ENCODE measurements at places on chromosomes 7 and 10. TPM values are rescaled to one million over a fixed set of nuclear protein-coding genes. Genes with fewer than 3 reads are reported as not detected.

The COL17A1 gene
- total RNA-seq: 0.90 TPM

DNA sequence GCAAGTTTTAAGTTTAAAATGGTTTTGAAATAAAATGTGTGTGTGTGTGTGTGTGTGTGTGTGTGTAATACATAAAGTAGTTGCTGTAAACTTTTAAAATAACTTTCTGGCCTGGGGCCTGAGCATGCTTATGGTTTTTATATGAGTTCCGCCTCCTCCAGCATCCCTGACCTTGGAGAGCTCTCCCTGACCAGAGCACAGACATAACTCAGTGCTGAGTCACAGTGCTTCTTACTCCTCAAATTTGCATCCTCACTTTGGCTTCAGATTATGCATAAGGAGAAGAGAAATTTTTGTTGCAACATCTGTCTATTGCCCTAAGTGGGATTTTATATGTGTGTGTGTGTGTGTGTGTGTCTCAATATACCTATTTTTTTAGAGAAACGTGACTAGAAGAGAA lies 200.8 kb downstream of the ELMO1 start:
- peak; percentile 24 for DNase-seq

The SKIDA1 gene
- 3.8 TPM for total RNA-seq

DNA sequence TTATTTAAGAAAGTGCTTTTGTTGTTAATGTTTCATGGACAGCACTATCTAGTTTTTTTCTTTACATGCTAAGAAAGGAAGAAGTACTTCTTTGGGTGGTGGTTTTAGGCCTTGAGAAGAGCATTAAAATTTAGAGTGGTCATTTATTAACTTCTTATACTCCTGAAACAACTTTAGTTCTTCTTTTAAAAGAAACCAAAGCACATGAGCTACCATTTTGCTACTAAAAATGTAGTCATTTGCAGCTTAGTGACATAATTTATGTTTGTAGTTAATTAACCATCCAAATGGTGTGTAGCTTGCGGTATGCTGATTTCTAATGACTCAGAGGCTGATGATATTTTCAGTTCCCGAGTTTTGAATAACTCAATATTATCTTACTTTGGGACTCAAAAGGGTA lies 207.5 kb downstream of the BBS9 start:
- DNase-seq: no peak

DNA sequence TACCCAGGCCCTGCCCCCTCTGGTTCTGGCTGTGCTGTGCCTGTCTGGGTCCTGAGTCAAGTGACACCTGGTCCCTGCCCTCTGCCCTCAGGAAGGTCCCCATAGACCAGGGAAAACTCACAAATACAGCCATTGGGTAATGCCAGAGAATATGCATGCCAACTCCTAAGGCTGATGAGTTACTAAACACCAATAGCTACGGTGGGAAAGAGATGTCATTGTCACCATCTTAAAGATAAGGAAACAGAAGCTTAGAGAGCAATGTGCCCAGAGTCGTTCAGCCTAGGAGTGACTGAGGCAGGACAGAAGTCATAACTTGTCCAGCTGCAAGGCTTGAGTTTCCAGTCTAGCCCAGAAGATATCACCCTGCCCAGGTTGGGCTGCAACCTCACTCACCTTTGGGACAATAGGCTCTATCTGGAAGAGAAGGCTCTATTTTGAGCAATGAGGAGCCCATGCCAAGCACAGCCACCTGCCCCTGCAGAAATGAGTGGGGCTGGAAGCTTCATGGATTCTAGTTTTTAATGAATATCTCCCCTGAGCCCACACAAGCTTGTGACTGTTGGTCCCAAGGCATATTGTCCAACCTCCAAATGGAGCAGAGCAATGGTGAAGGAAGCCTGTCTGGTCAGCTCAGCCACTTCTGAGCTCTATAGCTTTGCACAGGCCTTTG lies 42.6 kb downstream of the ZNF273 start:
- no peak for DNase-seq

DNA sequence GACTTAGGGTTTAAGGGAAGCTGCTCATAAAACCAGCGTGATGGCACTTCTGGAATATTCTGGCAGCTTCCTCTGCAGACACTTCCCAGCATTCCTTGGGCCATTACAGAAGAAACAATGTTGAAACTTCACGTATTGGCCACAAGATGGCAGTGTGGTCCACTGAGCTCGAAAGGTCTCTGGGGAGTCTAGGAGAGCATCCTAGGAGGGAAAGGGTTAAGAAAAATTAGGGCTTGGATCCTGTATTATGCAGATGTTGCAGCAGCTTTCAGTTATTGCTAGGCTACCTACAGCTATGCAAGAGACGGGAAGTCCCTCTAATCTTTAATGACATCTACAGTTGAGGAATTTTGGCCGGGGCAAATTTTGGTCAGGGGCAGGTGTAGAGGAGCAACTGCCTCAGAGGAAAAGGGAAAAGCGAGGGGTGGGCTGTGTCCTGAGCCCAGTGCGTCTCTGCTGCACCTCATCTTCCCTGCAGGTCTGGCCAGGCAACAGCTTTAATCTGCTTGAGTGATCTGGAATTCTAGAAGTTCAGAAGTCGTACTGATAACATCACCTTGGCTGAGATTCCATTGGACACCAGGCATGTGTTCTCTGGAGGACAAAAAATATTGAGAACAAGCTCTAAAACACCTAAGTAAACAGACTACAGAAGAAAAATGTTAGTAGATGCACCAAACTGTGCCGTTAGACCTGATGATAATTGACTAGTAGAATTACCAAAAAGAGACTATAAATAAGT lies 220.8 kb upstream of the PRSS58 start:
- DNase-seq: peak; percentile 58

The SLC29A3 gene
- total RNA-seq: 2.7 TPM

GRCh38 chr10:132407243-132407746 lies 10.3 kb downstream of the PWWP2B start:
- no peak for DNase-seq

The YAE1 gene
- total RNA-seq: 18.3 TPM

- no peak for DNase-seq
Observed at GRCh38 chr7:108717781-108718180, 148.1 kb downstream of the DNAJB9 start.

DNA sequence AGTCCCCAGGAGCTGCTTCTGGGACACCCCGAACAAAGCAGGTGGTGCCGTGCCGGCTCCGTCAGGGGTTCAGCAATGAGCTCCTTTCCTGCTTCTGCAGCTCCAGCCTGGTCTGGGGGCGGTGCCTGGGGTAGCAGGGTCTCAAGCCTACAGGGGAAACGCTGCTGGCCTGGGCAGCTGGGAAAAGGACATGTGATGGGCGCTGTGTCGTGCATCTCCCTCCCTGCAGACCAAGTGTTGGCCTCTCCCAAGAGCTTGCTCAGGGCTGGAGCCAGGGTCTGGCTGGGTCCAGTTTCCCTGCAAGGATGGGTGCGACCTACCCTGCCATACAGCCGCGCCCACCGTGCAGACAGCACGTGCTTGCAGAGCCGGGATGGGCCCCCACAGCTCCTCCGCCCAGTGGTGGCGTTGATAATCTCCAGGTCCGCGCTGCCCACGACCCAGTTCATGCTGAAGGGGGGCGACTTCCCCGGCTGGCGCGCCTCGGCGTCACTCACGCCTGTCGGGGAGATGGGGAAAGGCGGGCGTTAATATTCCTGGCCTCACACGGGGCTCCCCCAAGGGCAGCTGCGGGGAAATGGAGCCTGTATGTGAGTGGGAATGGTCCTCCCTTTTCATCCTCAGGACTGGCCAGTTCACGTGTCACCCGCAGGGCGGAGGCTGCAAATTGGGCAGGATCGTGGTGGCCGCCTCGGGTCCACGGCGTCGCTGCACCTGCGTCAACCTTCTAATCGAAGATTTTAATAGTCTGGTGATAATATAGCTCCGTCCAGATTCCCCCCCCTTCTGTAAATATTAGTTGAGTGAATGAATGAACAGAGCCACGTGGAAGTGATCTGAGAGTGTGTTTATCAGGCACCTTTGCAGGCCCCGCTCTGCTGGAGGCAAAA lies 128.6 kb downstream of the WDR37 start:
- DNase-seq: no peak

GRCh38 chr7:4681218-4681851 lies 760 bp upstream of the FOXK1 start:
- DNase-seq: no peak

DNA sequence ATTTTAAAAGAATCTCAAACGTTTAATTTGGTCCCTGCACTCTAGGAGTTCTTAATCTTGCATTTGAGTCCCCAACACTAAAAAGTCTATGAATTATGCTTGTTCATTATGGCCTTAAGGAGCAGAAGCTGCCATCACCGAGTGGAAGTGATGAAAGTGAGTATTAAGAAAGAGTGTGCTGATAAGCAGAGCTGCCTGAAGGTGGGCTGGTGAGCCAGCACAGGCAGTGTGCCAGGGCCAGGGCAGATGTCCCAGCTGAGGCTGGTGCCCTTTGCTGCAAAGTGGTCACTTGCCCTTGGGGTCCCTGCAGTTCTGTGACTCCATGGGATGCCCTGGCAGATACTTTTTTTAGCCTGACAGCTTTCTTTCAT lies 72.9 kb upstream of the LOXL4 start:
- DNase-seq: no peak

The NRP1 gene
- 65.0 TPM for total RNA-seq

DNA sequence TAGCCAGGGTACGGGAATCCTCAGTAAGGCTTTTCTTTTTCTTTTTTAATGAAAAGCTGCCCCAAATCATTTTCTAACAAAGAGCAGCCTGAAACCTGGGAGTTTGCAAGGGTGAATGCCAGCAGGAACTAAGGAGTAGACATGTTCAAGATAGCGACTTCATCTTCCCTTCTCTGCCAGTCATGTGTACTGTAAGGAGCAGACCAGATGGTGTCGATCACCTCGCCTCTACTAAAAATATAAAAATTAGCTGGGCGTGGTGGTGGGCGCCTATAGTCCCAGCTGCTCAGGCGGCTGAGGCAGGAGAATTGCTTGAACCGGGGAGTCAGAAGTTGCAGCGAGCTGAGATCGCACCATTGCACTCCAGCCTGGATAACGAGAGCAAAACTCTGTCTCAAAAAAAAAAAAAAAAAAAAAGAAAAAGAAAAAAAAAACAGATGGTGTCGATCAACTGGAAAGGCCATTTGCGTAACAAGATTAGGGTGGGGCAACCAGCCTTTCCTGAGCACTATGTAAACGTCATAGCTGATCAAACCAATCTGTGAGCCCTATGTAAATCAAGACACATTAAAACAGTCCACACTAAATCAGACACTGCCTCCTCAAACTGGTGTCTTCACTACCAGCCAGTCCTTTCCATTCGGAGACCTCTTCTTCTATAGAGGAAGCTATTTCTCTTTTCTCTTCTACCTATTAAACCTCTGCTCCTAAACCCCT lies 33.8 kb downstream of the NOLC1 start:
- no peak for DNase-seq

- DNase-seq: no peak
Observed at GRCh38 chr7:44980393-44981034, 1.7 kb upstream of the MYO1G start.

GRCh38 chr7:116418524-116418923 lies 81.0 kb upstream of the CAV2 start:
- DNase-seq: no peak

The UCN3 gene
- total RNA-seq: not detected

GRCh38 chr10:61662794-61663259 lies at the start of gene CABCOCO1:
CABCOCO1 (plus strand) TSS chr10:61662929; CDS start chr10:61662973, 44 bp downstream.
- no peak for DNase-seq

DNA sequence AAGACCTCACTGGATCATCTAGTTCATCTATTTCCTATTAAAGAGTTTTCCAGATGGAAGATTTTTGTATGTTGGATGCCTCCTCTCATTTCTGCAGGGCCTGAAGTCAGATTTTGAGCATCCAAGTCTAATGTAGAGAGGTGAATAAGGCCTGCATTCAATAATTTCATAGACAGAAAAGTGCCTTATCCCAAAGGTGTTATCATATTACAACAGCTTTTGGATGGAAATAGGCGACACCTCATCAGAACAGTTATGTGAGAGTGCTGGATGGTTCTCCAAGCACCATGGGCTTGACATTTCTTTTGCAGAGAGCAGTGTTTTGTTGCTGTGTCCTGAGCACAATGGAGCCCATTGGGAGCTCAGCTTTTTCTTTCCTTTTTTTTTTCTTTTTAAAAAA lies 162.4 kb upstream of the MEOX2 start:
- DNase-seq: no peak

The IFIT2 gene
- 27.3 TPM for total RNA-seq

DNA sequence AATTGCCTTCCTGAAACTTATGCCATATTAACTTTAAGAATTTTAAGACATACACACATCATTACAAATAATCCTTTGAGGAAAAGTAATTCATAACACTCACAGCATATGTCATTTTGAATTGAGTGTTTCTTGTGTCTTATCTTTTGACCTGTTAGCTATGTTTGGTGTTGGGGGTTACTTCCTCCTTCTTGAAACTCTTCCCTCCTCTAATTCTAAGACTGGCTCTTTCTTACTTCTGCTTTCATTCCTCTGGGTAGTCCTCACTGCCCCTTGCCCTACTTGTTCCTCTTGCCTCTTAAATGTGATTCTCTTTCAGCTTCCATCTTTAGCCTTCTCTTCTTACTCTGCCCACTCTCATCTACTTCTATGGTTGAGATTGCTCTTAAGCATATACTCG lies 28.3 kb upstream of the PIP4K2A start:
- no peak for DNase-seq

- no peak for DNase-seq
Observed at GRCh38 chr10:128174581-128175559, 48.6 kb upstream of the MKI67 start.

DNA sequence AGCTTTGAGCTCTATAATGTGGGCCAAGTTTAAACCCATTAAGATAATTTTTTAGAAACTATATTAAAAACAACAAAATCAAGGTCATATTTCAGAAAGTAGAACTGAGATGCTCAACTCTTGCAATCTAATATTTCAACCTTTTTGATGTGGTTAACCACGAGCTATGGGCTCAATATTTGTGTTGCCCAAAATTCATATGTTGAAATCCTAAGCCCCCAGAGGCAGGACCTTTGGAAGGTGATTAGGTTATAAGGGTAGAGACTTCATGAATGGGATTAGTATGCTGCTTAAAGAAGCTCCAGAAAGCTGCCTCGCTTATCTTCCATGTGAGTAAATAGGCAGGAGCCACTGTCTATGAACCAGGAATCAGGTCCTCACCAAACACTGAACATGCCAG lies 284.4 kb downstream of the CRPPA start:
- no peak for DNase-seq

DNA sequence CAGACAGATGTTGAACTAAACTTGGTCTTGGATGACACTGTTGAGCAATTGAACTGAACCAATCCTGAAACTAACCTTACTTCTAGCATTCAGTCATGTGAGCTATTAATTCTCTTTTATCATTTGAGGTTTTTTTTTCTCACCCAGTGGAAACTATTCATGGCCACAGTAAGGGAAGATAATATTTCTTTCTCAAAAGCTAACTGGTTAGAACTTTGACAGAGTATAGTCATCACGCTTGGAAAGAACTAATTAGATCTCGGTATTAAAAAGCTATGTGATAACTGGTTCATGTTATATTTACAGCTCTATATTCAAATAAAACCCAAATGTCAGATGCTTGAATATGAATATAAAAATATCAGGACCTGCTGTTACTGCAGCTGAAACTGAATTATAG lies 89.5 kb downstream of the OTUD1 start:
- no peak for DNase-seq

Data from dermis microvascular lymphatic vessel endothelial cell (primary cell).